ENCODE measurements at places on chromosomes 7 and 10.

DNA sequence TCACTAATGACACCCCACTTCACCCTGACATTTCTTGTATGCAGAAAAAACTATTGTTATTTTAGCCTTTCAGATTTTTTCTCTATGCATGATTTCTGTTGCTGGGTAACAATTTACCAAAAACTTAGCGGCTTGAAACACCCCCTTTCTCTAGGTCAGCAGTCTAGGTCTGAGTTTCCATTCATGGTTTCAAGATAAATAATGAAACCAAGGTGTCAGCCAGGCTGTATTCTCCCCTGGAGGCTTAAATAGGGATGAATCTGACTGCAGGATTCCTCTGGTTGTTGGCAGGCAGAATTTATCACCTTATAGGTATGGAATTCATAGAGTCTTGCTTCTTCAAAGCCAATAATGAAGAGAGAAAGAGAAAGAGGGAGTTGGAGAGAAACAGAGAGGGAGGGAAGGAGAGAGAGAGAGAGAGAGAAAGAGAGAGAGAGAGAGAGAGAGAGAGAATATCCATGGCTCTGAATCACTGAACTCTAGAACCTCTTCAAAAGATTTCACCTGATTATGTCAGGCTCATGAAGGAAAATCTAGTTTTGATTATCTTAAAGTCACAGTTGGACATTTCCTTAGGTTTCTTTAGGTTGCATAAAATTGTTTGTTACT is 1224.6 kb upstream of the LRRTM3 start:
- DNase-seq = no peak

DNA sequence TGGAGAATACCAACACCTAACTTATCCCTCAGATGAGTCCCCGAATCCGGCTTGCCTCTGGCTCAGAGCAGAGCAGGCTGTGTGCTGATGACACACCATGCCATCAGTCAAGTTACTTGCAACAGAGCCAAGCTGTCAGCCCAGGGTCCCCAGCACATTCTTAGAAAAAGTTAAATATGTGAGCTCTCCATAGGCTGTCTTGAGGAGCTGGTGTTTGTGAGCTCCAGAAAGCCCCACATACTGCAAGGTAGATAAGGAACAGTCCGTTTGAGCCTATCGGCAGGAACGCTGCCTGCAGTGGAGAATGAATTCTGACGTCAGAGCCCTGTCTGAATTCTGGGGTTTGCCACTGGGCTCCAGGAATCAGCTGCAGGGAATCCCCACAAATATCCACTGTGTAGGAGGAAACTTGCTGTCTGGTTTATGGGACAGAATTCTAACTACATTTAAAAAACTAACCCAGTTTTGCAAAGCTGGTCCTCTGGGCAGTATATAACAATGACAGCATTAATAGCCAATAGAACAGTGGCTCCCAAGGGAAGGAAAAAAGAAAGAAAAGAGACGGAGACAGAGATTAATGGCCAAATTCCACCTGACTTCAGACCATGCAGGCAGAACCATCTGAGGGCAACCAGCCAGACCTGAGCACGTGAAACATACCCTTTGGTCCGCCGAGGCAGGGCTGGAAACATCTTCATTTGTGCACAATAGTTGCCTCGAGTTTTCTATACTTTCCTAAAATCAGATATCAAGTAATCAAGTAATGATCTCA is 3.6 kb downstream of the SFXN4 start:
- DNase-seq = no peak

DNA sequence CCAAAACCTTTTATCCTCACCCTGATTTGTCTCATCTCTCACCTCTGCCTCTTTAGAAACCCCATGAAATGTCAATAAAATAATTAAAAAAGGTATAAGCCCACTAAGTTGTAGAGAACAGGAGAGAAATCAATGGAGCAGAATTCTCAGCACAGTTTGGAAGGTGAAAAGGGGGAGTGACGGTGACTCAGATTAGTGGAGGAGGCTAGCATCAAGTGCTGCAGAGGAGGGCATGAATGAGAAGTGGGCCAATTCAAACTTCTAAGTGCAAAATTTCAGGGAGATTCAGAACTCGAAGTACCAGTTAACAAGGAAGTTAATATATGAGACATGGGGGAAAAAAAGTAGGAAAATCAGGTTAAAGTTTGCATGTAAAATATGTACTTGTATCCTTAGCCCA is 34.9 kb upstream of the ETV1 start:
- DNase-seq = no peak

GRCh38 chr10:100618632-100619255 is 83.0 kb downstream of the HIF1AN start:
- DNase-seq = no peak

DNA sequence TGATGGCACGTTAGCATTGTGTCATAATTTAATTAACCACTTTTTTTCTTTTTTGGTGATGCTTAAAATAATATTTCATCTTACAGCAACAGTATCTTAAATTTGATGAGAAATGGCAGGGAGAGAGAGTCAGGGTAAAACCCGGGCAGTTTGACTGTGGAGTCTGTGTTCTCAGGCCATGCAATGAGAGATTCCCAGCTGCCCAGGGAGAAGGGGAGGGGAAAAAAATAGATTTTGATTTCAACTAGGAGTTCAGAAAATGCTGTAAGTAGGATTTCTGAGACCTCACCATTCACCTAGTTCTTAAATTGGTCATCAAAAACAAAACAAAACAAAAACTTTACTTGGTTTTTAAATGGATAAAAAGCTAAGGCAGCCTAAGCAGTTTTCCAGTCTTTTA is 37.4 kb upstream of the XPNPEP1 start:
- DNase-seq = no peak

GRCh38 chr7:100071018-100071723 is 10.4 kb downstream of the ZNF3 start:
- no peak for DNase-seq

DNA sequence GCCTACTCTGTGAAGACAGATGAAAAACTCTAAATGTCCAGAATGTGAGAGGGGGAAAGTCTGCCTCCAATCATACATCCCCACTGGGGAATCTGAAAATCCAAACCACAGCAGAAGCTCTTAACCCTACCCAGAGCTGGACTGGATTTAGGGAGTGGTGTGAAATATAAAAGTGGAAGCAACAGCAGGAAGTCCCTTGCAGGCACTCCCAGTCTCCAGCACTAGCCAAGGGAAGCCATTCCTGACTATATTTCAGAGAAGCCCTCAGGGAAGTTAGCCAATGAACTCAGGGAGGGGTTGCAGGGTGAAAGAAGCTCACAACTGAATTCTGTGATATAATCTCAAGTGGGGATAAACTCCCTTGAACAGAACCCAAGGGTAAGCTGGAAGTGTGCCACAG is 51.5 kb downstream of the CRPPA start:
- no peak for DNase-seq

DNA sequence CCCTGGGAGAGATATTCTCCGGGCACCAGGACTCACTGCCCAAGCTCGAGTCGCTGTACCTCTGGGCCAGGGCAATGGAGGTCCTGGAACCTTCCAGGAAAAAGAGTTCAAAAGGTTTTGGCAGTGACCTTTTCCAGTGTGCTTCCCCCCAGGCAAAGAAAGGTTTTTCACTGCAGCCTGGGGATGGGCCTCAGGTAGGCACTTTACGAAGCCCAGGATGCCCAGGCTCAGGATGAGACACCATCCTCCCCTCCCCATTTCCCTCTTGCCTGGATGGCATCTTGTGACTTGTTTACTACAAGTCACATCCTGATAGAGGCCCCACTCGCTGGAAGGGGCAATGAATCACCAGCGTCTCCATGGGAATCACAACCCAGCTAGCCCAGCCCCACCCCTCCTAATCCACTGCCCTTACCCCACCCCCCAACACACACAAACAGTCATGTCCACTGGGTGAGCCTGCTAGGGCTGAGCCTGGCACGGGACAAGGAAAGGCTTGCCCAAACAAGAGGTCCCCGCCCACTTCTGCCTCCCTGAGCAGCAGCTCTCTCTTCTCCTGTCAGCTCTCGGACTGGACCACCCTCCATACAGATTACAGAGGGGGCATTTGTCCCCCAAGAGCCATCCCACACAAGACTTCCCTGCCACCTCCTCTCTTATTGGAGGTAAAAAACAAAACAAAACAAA is 93.8 kb upstream of the SMNDC1 start:
- no peak for DNase-seq

GRCh38 chr7:81031243-81031642 is 112.4 kb upstream of the SEMA3C start:
- DNase-seq = no peak
